NCI-H1694 (cell line): ENCODE measurements at places on chromosomes 3 and 15.

GRCh38 chr3:54557538-54558428 lies 370.1 kb downstream of the LRTM1 start:
- DNase-seq: no peak

GRCh38 chr15:56815247-56815646 lies 81.9 kb upstream of the ZNF280D start:
- no peak for DNase-seq

DNA sequence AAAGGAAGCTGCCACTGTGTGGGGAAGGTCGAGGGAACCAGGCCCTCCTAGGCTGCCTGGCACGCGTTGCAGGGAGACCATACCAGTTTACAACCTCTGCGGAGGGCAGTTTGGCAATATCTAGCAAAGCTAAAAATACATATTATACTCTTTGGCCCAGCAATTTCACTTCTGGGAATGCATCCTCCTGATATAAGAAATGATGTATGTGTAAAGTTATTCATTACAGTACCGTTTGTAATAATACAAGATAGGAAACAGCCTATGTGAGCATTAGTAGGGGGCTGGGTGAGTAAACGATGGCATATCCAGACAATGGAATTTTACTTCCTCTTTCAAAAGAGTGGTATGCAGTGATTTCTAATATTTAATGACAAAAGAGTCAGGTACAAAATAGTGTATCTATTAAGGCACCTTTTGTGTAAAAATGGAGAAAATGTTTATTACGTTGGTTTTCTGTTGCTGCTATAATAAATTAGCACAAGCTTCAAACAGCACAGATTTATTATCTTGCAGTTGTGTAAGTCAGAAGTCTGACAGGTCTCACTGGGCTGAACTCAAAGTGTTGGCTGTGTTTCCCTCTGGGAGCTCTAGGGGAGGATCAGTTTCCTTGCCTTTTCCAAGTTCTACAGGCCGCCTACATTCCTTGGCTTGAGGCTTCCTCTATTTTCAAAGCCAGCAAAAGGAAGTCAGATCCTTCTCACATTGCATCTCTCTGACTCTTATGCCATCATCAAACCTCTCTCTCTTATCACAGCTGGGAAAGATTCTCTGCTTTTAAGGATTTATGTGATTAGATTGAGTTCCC lies 9.0 kb downstream of the APOD start:
- DNase-seq: no peak

- DNase-seq: no peak
Measured at GRCh38 chr3:126517986-126518778, 609 bp upstream of the UROC1 start.

DNA sequence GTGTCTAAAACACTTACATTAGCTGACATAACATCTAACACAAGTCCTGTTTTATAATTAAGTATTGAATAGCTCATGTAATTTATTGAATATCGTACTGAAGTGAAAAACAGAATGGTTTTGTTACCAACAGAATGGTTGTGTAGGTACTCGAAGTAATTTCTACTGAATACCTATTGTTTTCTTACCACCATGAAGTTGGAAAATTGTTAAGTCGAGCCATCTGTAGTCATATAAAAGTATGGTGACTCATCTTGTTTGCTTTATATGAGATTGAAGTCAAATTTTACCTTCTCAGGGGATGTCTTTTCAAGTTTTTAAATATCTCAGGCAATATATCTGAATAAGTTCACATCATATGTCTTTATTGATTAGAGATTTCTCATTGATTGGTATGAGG lies 37.6 kb downstream of the PIAS1 start:
- no peak for DNase-seq

- DNase-seq: peak; percentile 26
Measured at GRCh38 chr15:91973481-91973880, 120.0 kb downstream of the SLCO3A1 start.

DNA sequence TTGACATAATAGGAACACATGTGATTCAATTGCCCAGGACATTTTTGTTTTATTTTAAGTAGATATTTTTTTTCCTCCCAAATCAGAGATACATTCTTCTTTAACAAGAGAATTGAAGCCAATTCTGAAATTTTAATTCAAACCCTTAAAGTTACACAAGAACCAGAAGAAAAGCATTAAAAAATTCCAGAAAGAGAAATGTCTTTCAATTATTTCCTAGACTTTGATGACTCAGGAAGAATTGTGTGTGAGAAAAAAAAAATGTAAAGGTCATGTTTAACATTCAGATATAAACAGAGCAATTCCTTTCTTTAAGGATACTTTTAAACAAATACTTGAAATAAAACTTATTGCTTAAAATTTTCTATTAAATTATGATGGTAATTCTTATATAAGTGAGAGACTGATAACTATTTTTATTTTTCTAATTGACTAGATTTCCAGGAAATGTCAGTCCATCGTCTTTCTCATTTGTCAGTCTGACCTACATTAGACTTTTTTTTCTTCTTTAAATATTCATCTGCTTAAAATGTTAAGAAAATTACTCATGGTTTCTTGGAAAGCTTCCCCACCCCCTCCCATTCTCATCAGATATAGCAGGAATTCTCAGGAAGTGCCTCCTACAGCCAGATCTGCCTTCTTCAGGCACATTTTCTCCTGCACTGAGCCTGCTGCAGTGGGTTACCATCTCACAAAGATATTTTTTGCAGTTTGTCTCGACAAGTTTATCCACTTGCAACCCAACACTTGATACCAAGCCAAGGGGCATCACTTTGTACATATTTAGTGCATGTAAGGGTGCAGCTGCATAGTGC lies 261.8 kb upstream of the CBLB start:
- DNase-seq: no peak

DNA sequence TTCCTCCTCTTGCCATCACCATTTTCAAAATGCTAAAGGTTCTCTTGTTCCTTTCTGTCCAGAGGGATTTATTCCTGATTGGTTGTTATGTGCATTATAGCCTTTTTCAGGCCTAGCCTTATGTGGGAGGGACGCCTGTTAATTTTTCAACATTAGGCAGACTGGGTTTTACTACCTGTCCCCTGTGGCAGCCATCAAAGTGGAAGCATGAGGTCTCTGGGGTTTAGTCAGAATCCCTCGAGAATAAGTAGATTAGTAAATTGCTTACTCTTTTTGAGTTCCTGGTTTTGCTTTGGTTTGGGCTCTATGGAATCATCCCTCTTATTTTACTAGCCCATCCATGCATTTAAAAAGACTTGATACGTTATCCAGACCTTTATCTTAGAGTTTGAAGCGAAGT lies 32.4 kb downstream of the PAK2 start:
- DNase-seq: no peak

DNA sequence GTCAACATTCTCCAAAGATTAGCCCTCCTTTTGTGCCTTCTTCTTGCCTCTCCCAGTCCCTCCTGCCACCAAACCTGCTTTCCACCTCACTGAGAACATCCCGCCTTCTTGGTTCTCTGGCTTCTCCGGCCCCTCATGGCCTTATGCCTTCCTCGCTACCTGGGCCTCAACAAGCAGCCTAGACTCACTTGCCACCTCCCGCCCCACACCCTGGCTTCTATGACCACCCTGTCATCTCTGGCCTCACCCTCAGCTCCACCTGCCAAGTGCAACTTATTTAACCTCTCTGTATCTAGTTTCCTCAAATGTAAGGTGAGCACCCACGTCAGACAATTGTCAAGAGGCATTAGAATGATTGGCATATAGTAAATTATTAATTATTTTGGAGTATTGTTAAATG lies 68.8 kb upstream of the MEX3B start:
- DNase-seq: no peak

DNA sequence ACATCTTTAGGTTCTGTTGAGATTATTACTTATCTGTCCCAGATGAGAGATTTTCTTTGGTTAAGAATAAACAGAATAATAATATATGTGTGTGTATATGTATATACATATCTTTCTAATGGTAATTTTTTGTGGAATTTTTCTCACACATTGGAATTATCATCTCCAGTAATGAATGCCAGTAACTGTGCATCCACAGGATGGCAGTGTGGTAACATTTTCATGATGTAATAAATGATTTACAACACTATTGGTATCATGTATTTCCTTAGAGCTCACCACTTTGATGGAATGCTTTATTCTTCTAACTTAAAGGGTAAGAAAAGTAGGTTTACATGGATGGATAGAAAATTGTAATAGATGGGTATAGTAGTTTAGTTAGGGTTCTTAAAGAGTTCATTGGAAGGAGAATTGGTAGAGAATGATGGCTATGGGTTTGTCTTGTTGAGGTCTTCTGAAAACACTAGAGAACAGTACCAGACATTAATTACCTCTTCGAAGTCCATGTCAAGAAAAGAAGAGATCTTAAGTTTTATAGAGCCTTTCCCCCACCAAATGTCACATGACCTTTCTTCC lies 78.1 kb downstream of the STT3B start:
- DNase-seq: no peak

- no peak for DNase-seq
Measured at GRCh38 chr3:69364354-69364753, 21.5 kb downstream of the FRMD4B start.

- no peak for DNase-seq
Measured at GRCh38 chr15:83250781-83251180, 33.7 kb downstream of the BNC1 start.

DNA sequence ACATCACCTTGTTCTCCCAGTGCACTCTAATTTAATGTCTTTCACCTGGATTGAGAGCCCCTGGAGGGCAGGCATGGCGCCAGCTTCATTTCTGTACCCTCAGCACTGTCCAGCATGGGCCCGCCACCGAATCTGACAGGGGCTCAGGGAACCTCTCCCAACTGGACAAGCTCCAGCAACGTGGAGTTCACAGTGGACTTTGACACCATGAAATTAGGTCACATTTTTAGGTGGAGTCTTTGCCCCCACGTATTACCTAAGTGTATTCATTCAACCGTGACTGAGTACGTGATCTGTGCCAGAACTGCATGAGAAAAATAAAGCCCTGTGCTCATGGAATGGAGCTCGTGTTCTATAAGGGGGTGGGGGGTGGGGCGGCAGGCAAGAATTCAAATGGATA lies 94.1 kb upstream of the ATP2B2 start:
- DNase-seq: no peak

DNA sequence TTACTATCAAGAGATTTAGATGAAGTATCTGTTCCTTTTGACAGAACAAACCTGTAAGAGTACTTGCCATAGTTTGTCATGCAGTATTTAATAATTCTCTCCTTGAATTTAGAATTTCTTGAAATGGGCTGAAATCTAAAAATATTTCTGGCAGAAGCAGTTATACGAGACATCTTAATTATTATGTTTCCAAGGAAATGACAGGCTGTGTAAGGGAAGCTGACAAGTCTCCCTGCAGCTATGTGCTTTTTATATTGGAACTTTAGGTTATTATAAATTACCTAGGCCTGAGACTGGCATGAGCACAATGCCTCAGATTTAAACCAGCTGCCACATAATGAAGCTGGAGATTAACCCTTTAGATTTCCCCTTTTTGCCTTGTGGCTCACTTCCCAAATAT lies 365.0 kb upstream of the EPHA6 start:
- no peak for DNase-seq

DNA sequence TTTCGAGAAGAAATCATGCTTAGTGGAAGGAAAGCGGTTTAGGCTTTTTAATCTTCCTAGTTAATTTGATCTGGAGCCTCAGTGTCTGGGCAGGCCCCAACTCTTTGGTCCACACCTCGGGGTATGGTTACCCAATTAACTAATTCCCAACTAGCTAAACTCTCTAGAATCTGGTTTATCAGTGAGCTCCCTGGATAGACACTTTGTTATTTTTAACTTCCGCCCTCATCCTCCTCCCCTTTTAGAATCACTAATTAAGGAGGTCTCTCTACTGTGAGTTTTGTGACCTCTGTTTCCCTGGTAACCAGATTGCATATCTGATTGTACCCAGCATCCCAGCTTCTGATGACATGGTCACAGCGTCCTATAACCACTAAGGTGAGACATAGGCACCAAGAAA lies 112.2 kb downstream of the RARB start:
- DNase-seq: no peak

DNA sequence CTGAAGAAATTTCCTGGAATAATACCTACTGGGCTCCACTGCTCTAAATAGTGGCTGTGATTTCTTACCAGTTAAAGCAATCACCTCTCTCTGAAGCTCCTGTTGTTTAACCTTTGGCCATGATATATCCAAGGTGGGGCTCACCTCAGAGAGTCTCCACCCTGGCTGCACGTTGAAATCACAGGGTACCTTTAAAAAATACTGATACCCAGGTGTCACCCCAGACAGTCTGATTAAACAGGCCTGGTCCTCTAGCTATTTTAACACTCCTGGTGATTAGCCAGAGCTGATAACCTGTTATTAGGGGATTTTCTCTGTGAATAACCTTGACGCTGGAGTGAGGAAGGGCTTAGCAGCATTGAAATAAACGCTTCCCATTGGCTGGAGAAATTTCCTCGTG lies 22.3 kb upstream of the ZBTB38 start:
- no peak for DNase-seq

DNA sequence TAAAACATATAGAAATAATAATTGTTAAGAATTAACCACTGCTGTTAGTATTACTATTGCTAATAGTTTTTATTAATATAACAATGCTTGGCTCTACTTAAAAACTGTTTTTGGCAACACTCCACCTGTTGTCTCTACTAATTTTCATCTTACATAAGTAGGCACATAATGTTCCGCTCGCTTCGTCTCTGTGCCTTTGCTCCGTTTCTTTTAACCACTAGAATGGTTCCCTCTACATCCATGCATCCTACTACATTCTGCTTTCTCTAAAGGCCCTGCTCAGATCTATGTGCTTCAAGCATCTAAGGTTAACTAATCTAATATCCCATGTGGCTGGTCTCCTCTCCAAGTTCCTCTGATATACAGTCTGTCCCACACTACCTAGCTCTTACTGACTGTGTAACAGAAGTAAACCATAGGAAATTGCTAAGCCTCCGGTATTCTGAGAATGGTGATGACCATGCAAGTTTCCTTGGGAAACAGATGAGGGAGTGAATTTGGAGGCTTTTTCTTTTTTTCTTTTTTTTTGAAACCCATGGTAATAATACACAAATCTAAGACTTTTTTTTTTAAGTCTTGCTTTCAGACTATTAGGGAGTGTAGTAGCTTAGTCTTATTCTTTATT lies 138.3 kb downstream of the P3H2 start:
- DNase-seq: no peak

DNA sequence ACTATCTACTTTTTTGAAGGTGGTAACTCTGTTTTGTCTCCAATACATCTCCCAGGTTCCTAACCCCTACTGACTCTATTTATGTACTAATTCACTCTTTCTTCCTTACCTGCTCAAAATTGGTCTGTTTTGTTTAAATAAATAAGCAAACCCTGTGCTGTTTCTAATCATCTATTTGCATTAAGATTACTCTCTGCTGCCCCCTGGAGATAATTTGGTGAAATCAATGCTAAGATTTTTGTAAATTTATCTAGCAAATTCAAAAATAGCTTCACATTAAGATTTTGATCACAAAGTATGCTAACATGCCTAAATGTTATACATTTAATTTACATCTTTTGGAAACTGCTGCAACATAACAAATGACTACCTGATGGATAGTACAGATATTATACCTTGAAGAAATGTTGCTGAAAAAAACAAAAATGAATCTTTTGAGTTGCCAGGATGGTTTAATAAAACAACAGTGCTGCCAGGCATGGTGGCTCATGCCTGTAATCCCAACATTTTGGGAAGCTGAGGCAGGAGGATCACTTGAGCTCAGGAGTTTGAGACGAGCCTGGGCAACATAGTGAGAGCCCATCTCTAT lies 4.4 kb upstream of the CD200R1 start:
- peak; percentile 6 for DNase-seq
